Natural killer cell (primary cell): ENCODE measurements at places on chromosomes 5 and 9. TPM values are rescaled to one million over a fixed set of nuclear protein-coding genes. Genes with fewer than 3 reads are reported as not detected.

- no peak for DNase-seq
- H3K4me1 ChIP-seq: peaks cover 18% of the 10 kb centered on the region
- H3K27me3 ChIP-seq: no peaks in the 10 kb centered on the region
- H3K36me3 ChIP-seq: no peaks in the 10 kb centered on the region
- H3K27ac ChIP-seq: no peak overlapping the region
- no peak overlapping the region for H3K4me3 ChIP-seq
Measured at GRCh38 chr9:134305533-134305932, 20.7 kb upstream of the RXRA start.

Gene CCDC192
- total RNA-seq: not detected

DNA sequence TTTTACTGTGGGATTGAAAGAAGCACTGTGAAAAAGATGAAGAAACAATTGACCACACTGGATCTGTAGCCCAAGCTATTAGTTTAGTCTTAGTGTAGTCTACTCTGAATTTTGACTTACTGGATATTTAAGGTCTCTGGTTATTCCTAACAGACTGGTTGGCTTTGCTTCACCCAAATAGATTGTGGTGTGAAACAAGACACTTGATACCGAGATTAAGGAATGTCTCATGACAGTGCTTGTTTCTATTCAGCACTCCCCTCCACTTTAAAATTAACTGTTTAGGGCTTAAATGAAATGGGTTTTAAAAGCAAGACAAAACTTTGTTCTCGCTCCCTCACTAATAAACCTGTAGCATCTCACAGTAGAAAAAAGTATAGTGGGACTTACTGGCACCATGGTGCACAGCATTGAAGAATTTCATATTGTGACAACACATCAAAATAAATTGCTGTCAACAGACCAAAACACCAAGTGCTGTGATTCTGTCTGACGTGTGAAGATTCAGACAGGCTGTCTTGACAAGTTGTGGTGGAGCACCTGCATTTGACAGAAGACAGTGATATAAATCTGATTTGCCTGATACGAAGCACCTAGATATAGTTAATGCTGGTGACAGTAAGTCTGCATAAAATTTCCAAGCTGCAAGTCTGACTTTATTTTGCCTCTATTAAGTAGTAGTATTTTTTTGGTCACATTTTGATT is 73.1 kb downstream of the PBX3 start:
- H3K36me3 ChIP-seq: no peaks in the 10 kb centered on the region
- H3K4me1 ChIP-seq: peaks cover 7% of the 10 kb centered on the region
- no peaks in the 10 kb centered on the region for H3K27me3 ChIP-seq
- no peak overlapping the region for H3K27ac ChIP-seq
- no peak for DNase-seq
- H3K4me3 ChIP-seq: no peak overlapping the region

Gene PSD2
- total RNA-seq: 1.3 TPM

DNA sequence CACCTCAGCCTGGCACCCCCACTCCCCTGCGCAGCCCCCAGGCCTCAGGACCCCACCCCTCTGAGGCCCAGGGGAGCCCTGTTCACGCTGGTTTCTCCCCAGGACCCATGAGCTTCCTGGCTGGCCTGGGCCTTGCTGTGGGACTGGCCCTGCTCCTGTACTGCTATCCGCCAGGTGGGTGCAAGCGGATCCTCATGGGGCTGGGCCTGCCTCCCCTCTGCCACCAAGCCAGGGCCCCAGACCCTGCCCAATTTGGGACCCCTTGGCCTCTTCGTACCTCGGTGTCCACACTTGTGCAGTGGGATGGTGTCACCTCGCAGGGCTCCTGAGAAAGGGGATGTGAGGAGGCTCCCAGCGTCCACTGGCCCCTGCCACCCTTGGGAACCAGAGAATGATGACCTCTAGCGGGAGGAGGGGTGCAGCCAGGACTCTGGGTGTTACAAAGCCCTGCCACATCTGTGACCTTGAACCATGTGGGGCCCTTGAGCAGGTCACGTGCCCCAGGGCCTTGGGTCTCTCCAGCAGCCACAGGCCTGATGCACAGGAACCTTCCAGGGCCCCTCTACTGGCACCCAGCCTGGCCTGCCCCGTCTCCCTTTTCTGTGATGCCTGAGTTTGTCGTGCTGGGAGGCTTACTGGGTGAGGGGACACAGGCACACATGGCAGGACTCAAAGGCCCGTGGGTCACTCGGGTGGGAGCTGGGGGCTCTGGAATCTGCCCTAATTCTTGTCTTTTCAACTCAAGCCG is 16.3 kb downstream of the CARD19 start:
- peaks cover 71% of the 10 kb centered on the region for H3K4me1 ChIP-seq
- no peak overlapping the region for H3K4me3 ChIP-seq
- DNase-seq: peak; percentile 15

- H3K4me1 ChIP-seq: no peaks in the 10 kb centered on the region
- H3K27me3 ChIP-seq: no peaks in the 10 kb centered on the region
- no peak overlapping the region for H3K4me3 ChIP-seq
- H3K27ac ChIP-seq: no peak overlapping the region
Measured at GRCh38 chr9:2210201-2210600, 195.1 kb downstream of the SMARCA2 start.
